ENCODE measurements at places on chromosomes 2 and 18.

DNA sequence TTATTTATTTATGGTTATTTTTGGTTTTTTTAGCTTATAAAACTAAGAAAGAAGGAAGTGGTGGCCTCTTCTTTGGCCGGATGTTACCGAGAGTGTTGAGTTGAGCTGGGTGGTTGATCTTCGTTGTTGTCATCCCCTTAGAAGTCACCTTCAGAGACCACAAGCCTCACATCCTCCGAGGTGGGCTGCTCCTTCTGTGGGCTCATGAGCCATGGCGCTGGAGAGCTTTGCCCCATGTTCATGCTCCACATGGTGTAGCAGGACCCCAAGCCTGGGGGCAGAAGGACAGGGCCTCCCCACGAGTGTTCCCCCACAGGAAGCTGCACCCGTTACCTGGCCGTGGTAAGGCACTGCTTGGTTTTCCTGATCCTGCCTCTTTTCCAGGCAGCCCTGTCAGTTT is 23.4 kb downstream of the SNTG2 start:
- peak; percentile 49 for DNase-seq

DNA sequence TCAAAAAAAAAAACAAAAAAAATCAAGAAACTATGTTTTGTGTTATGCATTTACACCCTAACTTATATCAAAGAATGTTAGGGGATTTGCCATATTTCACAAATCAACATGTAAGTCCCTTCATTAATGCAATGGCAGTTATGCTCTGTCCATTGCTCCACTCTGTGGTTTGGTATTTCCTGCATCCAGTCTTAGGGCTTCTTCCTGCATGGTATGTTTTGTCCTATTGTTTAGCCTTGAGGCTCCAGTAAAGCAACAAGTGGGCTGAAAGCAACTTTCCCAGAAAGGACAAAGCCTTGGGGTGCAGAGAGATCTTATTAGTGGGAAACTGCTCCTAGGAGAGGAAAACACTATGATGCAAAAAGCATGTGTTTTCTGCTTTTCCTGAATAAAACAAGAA is 474.1 kb downstream of the IRS1 start:
- DNase-seq: no peak

DNA sequence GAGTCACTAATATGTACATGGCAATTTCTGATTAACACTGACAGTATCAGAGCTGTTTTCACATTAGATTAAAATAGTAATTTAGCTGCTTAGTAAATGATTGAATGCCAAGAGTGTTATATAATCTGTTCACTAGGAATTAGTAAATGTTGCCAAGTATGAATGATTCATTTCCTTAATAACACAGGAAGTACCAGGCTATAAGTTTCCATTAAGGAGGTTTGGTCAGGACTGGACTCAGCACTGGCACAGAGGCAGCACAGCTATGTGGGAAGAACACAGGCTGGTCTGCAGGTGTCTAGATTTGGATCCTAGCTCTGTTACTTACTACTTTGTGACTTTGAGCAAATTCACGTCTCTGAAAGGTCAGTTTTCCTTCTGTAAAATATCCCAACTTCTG is 97.2 kb downstream of the TDRD15 start:
- no peak for DNase-seq

DNA sequence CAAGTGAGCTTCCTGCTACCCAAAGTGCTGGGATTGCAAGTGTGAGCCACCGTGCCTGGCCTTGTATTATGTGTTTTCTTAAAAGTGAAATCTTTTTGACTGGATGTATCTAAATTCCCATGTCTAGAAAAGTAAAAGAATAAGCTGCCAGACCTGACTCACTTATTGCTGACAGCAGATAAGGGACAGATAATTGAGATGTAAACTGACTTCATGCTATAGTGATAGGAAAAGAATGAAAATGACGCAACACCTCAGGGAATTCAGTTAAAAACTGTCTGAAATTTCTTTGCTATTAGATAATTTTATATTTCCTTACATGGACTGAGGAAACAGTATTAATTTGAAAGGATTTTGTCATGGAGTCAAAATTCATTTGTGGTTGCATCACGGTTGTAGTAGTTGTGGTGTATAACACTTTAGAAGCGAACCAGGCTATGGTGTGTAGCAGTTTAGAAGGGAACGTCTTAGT is 19.4 kb downstream of the TTC27 start:
- no peak for DNase-seq

DNA sequence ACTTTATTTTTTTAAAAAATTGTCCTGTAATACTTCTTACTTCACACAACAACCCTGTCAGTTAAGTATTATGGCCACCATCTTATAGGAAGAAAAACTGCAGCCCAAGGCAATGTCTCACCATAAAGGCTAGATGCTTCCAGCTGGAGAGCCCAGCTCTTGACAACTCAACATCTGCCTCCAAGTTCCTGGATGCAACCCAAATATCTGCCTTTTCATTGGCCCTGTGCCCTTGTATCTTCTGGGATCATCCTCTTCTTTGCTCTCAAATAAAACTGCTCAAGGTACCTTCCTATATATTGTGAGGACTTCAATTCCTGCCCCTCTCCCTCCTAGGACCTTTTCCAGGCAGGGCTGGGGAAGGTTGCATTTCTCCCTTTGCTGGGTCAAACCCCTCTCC is 69.5 kb downstream of the BIN1 start:
- no peak for DNase-seq

Measured in activated CD4-positive, alpha-beta T cell treated with anti-CD3 and anti-CD28 coated beads, Interleukin-2, amount 10 ng/mL, durations not matched to agents 7 days and 5 days (primary cell).